KBM-7 (cell line): ENCODE measurements at places on chromosomes 2 and 18.

- no peak for DNase-seq
Observed at GRCh38 chr2:43759195-43759594, 14.6 kb upstream of the DYNC2LI1 start.

GRCh38 chr18:13447621-13448334 is 229.2 kb downstream of the LDLRAD4 start:
- DNase-seq = no peak

DNA sequence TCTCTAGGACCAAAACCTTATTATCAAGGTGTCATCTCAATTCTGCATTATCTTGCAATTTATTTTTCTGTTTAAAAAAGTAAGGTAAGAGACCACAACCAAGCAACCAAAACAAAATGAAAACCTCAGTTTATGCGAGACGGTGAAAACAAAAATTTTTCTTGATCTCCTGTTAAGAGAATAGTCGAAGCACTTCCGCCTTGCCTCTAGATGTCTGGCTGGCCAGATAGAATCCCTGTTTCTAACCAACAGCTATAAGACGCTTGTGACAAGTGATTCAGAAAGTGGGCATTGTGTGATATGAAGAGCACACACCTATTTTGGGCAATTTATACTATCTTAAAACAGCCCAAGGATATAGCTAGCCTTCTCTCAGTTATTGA is 51.2 kb downstream of the MGAT5 start:
- no peak for DNase-seq

GRCh38 chr2:221210686-221211085 is 361.4 kb downstream of the EPHA4 start:
- DNase-seq = no peak

- DNase-seq = no peak
Observed at GRCh38 chr2:190136259-190136658, 73.7 kb upstream of the MSTN start.

DNA sequence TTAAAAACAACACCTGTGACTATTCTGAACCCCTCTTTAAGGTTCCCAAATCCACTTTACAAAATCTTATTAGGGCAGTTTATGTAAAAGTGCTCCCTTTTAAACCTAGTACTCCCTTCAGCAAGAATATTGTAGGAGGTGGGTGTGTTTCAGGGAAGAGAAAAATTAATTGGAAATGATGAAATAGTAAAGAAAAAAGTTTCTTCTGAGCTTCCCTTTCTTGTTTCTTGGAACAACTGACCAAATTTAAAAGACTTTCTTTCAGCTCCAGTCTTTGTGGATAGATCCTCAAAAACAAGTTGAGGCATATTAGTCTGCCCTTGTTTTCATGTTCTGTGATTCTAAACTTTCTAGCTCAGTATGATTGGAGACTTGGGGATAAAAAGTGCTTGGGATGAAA is 3.0 kb downstream of the VWA3B start:
- DNase-seq = no peak

GRCh38 chr18:3056311-3056710 is 43.4 kb upstream of the LPIN2 start:
- DNase-seq = no peak

DNA sequence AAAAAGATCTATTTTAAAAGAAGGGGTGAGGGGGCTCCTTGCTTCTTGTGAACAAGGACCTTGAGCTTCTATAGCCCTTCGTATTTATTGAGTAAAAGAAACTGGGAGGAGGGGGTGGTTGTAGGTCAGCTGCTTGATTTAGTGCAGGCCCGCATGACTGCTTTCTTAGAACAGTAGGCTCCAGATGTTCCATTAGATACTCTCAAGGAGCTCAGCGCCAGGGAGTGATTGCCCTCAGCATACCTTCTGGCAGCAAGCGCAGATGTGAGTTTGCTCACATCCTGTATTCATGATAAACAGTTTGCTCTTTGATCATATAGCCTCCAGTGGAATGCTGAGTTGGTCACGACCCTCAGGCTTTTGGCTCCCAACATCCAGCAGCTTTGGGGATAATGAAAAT is 108.9 kb upstream of the XPO1 start:
- no peak for DNase-seq

- DNase-seq = no peak
Observed at GRCh38 chr2:140975237-140975636, 1155.6 kb downstream of the LRP1B start.

DNA sequence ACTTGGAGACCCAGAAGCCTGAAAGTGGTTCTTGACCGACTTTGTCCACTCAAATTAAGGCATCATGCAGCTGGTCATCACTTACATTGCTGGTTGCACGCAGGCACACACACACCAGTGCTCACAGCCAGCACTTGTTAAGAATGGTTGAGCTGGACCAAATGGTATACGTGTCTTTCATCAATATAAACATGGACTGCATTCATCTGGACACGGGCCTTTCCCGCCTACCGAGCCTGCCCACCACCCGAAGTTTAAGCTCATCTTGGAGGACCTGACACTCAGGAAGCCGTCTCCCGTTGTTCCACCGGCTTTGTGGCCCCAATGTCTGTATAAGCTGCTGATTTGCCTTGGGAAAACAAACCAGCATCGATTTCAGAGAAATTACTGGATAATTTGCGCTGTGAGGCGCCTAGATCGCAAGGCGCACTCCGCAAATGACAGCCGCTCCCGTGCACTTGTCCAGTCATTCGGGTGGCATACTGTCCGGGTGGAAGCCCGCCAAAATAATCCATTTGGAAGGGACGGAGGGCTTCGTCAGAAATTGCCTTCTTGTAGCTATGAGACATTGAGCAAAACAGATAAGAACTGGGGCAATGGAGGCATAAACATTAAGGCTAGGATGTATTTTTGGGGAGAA is 40.1 kb upstream of the AKAIN1 start:
- no peak for DNase-seq

DNA sequence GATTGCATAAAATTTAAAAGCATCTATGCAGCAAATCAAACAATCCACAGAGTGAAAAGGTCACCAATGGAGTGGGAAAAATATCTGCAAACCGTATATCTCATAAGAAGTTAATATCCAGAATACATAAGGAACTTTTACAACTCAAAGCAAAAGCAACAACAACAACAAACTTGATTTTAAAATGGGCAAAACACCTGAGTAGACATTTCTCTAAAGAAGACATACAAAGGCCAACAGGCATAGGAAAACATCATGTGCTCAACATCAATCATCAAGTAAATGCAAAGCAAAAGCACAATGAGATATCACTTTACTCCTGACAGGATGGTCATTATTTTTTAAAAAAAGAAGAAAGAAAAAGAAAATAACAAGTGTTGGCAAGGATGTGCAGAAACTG is 38.1 kb downstream of the TMEM247 start:
- no peak for DNase-seq

DNA sequence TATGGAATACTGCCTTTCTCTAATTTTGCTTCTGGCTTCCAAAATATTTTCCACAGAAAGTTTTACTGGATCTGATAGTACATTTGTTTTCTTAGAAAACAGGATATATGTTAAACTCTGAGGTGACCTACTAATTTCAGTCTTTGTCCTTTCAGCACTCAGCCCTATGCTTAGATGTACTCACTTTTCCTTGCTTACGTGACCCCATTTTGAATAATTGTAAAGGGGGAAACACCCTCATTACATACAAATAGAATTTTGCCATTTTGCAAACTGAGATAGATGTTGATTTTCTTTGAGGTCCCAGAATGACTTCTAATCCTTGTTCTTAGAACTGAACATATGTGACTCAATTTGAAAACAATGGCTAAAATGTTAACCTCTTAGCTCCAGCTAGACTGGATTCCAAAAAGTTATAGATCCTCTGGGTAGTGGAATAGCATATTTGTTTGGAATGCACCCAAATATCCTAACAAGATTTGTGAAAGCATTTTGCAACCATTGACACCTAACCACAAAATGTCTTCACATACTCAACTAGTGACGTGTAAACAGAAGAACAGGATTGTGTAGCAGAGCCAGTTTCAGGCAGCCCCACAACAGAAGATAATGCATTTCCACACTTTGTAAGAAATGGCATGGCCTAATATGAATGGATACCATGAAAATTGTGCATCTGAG is 44.8 kb upstream of the EHBP1 start:
- DNase-seq = no peak

DNA sequence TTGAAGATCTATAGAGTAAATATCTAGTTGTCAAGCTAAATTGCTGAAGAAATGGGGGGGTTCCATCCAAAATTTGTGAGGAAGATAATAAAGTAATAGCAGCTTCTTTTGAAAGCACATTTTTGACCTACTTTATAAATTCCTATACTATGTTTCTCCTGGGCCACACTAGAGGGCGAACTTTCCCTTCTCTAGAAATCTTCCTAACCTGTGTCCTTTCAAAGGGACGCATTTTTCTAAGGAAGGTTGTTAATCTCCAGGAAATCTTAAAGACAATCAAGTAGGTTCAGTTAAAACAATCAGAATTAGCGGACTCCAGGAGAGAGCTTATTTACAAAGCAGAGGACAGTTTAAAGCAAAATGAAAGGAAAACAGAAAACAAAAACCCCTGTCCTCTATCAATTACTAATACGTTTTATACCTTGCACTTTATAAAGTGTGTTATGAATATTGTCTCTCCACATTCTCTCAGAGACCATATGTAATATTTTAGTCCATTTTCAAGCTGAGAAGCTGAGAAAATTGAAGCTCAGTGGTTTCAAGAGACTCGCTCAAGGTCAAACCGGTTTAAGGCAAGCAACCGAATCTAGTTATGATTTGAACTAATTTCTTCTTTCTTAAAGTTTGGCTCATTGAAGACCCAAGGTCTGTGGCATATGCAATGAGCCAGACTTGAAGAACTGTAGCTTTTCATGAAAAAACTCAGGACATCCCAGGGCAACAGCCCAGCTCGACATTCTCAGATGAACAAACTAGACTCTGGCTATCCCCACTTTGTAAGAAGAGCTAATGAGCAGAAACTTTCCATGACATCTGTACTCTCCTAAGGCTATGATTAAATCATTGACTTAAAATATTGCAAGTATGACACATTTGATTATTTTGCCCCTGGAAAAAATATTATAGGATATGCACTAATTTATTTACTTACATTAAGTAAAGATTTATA is 273.6 kb downstream of the PAX3 start:
- peak; percentile 19 for DNase-seq

DNA sequence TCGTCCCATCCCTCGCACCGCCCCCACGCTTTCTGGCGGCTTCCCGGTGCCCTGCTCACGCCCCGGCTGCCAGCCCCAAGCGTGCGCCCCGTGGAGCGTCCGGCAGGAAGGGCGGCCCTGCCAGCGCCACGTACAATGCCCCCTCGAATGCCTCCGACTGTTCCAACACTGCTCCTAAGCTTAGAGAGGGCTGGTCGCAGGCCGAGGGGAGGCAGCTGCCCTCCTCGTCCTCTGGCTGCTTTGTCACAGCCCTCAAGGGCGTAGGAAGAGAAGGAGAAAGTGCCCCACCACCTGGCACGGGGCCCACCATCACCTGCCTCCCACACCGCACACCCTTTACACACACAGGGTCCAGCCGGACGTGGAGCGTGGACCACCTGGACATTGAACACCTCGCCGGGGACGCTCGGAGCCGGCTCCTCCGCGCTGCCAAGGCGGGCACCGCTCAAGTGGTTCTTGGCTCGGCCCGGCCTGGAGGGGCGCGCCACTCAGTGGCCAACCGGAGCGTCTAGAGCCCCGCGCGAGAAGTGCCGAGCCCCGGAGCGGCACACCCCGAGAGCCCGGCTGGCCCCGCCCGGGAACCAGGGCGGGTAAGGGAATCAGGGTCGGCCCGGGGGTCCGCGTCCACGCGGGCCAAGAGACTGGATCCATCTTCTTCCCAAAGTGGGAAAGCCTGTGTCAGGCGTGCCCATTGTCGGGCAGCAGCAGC is 830 bp downstream of the DNER start:
- DNase-seq = no peak

DNA sequence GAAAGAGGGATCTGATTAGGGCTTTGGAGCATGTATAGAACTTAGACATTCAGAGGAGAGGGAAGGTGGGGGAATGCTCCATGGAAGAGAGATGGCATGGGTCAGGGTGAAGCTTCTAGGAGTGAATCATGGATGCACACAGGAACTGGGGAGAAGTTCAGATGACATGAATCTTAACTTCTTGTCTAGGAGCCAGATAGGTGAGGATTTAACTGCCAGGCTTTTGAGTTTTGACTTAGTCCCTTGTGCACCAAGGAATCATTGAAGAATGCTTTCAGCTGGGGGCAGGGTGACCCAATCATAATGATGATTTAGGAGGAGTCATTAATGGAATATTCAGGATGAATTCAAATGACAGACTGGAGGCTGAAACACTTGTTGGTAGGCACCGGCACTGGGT is 48.7 kb downstream of the ACYP2 start:
- no peak for DNase-seq

DNA sequence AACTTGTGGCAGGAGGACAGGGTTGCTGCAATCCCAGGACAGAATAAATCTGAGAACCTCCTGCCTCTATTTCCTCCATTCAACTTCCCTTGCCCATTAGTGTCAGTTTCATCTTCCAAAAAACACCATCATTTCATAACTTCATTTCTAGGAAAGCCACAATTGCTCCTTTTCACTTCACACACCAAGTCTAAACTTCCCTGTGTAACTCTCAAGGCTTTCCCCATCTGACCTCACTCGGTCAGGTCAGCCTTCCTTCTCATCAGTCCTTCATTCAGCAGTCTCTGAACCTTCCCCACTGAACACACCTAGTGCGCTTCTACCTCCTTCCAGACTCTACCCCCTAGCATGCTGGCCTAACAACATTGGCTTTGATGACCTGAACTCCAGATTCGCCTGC is 35.8 kb downstream of the TCF7L1 start:
- DNase-seq = no peak
